ENCODE measurements at places on chromosomes 3 and 15. TPM values are rescaled to one million over a fixed set of nuclear protein-coding genes. Genes with fewer than 3 reads are reported as not detected.

DNA sequence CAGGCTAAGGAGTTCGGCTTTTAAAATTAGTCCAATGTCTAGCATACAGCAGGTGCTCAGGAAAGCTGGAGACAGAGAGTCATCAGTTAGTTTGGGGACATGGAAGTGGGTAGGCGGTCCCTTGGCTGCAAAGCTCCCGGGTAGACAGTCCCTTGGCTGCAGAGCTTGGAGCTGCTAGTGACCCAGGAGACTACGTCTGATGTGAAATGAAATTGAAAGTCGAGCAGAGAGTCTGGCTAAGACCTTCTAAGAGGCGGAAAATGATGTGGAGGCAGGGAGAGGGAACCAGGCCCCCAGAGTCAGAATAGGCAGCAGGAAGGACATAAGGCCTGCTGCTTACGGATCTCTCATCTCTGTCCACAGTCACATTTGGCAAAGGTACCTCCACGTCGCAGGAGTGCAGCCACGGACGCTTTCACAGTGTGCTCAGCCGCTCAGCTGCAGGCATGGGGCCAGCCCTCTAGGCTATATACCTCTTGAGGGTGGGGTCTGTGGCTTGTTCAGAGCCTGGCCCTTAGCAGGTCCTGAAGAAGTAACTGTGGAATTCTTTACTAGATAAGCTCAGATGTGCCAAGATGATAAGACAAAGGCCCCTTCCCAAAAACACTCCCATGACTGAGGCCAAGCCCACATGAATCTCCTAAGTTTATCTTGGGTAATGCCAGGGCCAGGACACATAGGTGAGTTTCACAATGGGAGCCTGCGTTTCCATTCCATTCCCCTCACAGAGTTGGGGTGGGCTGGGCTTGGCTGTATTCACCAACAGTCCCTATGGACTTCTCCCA, 131.7 kb downstream of the XXYLT1 start:
- DNase-seq: no peak

GRCh38 chr3:142650001-142650693, 54.0 kb downstream of the PLS1 start:
- DNase-seq: no peak

DNA sequence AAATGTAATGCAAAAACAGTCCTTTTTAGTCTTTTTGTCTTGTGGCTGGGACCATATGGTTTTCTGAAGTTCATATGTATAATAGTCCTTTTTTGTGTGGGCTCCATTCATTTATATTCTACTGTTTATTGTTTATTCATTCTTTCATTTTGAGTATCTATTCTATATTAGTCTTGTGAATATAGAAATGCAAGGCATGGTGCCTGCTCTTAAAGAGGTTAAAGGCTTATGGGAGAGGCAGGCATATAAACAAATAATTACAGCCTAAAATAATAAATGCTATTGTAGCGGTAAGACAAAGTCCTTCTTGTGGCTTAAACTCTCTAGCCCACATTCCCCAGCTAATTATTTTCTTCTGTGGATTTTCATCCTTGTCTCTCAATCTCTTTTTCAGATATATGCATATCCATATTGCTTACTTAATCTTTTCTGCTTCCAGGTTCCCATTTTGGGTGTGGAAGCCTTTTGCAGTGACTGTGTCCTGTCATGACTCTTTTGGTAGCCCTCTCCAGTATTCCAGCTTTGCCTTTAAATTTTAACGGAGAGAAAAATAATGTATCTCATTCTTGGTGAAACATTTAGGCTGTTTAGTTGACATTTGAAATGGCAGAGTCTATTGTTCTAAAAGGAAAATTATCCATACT, 101.6 kb downstream of the PPM1L start:
- DNase-seq: no peak

DNA sequence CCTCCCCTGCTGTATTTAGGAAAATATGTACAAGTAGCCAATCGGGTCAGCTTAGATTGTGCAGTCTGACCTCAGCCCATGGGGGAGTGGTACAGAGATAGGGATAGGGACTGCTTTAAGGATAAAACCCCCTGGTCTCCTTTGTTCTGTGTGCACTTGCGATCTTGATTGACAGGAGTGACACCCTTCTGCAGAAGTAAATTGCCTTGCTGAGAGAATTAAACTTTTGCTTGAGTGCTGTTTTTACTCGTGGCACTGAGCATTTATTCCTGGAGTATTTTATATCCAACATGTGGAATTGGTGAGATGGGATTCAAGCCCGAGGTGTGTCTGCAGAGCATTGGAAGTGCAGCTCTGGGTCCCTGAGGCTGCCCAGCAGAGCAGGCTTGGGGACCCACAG, 23.9 kb upstream of the RPL32 start:
- no peak for DNase-seq

GRCh38 chr3:50447290-50447840, 56.1 kb downstream of the CACNA2D2 start:
- no peak for DNase-seq

GRCh38 chr3:43994657-43995546, 246.8 kb upstream of the TOPAZ1 start:
- no peak for DNase-seq

SLC7A14 gene
- total RNA-seq: not detected

PODXL2 gene
- 39.1 TPM for total RNA-seq

ALPK3 gene
- total RNA-seq: 0.43 TPM
